ENCODE measurements at places on chromosomes 16 and 17.

DNA sequence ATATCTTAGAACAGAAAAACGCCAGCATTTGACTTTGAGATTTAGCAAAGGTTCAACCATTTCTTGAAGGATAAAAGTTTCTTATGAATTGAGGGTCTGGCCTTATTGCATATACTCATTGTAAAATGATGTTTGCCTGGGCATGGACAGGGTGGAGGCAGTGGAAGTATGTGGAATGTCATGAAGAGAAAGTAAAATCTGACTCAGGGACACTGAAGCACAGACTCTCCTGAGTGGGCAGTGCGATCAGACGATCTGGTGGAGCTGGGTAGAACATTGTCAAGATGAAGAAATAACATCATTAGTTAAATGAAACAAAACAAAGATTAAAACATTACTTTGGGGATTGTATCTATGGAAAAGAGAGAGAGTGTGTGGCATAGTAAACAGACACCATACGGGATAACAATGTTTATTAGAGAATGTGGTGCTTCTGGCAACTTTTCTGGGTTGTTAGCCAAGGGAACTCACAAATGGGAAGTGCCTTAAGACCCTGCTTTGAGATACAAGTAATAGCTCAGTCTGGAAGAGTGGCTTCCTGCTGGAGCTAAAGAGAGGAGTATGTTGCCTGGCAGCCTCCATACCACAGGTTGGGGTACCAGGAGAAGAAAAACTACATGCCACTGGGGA, 4.4 kb downstream of the MAP3K3 start:
- DNase-seq, result no peak

GRCh38 chr17:19618015-19618414, 30.5 kb upstream of the ALDH3A2 start:
- DNase-seq, result no peak

- DNase-seq, result peak; percentile 34
Measured at GRCh38 chr16:67979955-67980678, at the start of gene DPEP3. Gene DPEP3, minus strand, starts transcription at chr16:67980499. Its CDS starts 119 bp downstream, at chr16:67980380.

GRCh38 chr17:29880031-29880430, 50.0 kb downstream of the SSH2 start:
- DNase-seq, result no peak

- no peak for DNase-seq
Measured at GRCh38 chr17:69254187-69254586, 25.6 kb upstream of the ABCA10 start.

DNA sequence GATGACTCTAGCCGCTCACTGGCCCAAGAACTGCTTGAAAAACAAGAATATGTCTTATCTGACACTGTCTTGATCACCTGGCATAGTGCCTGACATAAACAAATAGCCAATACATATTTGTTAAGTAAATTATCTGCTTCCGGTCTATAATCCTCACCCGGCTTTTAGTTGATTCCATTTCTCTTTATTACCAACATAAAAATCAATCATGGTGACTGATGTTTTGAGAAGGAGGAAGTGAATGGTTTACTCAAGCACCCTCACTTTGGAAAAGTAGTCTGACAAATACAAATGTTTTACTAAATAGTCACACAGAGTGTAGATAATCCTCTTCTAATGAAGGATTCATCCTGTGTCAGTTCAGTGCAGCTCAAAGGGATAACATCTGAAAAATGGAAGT, 47.0 kb downstream of the SKAP1 start:
- no peak for DNase-seq

GRCh38 chr17:12909046-12909445, 108.8 kb downstream of the ELAC2 start:
- no peak for DNase-seq

GRCh38 chr16:27967169-27967568, 96.3 kb downstream of the GSG1L start:
- no peak for DNase-seq

- DNase-seq, result no peak
Measured at GRCh38 chr17:27496437-27496943, 40.2 kb downstream of the KSR1 start.

GRCh38 chr16:85961988-85962915, 63.3 kb downstream of the IRF8 start:
- DNase-seq, result no peak

DNA sequence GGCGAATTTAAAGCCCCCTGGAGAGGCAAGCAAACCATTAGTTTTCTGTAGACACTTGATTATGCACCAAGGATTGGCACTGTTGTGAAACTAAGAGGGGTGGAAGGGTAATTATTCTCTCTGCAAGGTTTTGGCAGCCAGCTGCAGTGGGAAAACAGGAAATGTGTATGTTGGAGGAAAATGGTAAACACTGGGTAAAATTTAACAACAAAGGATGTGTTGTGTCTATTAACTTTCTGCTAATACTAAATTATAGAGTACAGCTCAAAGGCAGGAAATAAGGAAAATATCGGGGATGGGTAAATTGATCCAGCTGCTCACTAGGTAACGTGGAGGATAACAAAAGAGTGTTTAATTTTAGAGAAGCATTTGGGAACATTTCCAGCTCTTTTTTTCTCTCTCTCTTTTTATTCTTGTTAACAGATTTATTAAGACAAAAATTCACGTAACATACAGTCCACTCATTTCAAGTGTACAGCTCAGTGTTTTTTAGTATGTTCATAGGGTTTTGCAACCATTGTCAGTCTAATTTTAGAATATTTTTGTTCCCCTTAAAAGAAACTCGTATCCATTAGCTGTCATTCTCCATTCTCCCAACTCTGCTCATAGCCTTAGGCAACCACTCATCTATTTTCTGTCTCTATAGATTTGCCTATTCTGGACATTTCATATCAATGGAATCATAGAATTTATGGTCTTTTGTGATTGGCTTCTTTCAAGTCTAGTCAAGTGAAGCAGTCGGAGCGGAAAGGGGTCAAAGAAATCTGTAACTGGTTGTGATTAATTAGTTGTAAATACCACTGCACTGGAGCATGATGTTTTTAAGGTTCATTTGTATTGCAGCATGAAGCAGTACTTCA, 41.8 kb downstream of the TANGO6 start:
- no peak for DNase-seq

- no peak for DNase-seq
Measured at GRCh38 chr17:5893741-5894140, 176.4 kb upstream of the WSCD1 start.

DNA sequence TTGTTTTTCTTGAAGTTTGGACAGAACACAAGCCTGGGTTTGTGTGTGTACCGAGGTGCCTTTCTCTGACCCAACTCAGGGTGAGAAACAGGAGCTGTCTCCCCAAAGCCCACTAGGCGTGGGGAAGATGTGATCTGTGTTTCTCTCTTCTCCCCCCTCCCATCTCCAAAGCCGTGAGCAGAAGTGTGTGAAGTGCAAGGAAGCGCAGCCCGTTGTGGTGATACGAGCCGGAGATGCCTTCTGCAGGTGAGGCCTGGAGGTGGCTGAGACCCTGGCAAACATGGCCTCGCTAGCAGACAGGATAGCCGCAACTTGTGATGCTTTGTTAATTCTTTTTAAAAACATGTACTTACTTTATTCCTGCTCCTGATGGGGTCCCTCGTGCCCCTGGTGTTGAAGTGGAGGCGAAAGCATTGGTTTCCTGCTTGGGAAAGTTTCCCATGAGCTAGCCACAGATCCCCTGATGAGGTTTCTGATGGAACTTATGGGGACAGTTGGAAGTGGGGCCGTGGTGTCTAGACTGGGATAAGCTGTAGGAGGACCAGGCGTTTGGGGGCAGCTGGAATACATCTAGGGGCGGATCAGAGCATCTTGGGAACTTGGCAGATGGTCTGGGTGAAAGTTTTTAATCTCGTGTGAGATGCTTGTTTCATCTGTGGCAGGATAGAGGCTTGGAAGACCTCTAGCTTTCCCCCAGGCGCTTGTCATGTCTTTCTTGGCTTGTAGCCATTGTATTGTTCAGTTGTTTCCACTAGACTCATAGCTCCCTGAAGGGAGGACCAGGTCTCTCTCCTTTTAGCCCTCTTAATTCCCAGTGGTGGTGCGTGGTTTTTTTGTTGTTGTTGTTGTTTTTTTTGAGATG, 893 bp downstream of the CTU2 start:
- no peak for DNase-seq

- no peak for DNase-seq
Measured at GRCh38 chr17:38628441-38628840, 22.7 kb upstream of the SRCIN1 start.

DNA sequence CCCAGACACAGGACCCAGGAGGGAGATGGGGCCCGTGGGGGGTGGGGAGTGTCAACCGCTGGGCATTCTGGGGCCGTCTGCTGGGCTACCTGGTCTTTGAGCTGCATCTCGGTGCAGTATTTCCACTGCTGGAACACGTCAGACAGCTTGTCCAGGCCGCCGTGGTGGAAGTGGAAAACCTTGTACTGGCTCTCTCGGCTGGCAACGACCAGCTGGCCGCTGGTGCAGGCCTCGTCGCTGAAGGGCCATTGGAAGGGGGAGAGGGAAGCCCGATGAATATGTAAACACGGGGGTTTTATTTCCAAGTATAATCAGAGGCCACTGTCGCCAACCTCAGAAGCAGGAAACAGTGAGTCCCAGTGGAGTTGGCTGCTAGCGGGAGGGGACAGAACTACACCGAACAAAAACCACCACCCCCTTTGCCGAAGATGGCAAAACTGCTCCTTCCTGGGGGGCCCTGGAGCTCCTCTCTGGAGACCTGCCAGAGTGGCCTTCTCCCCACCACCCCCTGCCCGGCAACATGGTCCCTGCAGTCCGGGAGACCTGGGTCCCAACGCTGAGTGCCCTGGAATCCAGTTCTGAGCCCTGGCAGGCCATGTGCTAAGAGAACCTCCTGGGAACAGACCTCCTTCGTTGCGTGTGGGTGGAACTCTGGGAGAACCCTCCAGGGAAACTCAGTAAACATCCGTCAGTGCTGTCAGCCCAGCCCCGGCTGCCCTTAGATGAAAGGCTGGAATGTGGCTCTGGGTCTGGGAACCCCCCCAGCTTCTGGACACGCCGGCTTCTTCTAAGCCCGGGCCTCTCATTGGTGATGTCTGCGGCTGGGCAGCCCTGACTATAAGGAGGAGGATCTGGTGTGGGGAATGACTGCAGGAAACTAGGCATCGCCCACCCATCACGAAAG, 84.1 kb downstream of the TBC1D16 start:
- peak; percentile 58 for DNase-seq

DNA sequence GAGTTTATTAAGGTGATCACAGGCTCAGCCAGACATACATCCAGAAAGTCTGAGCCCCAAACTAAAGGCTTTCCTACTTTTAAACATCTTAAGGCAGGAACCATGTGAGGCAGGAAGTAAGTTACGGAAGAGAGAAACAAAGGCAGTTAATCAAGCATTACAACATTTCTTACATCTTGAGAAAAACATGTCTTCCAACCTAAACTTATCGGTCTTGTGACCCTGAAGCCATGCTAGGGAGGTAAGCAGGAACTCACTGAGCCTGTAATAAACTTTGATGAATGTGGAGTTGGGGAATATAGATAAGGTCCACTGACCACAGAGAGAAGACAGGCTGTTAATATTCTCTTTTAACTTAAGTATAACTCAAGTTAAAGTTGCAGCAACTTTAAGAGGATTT, 3.5 kb upstream of the ACSM3 start:
- DNase-seq, result no peak

GRCh38 chr17:34653511-34653910, 74.1 kb downstream of the TMEM132E start:
- DNase-seq, result no peak

- no peak for DNase-seq
Measured at GRCh38 chr17:68719431-68719830, 118.3 kb upstream of the FAM20A start.

DNA sequence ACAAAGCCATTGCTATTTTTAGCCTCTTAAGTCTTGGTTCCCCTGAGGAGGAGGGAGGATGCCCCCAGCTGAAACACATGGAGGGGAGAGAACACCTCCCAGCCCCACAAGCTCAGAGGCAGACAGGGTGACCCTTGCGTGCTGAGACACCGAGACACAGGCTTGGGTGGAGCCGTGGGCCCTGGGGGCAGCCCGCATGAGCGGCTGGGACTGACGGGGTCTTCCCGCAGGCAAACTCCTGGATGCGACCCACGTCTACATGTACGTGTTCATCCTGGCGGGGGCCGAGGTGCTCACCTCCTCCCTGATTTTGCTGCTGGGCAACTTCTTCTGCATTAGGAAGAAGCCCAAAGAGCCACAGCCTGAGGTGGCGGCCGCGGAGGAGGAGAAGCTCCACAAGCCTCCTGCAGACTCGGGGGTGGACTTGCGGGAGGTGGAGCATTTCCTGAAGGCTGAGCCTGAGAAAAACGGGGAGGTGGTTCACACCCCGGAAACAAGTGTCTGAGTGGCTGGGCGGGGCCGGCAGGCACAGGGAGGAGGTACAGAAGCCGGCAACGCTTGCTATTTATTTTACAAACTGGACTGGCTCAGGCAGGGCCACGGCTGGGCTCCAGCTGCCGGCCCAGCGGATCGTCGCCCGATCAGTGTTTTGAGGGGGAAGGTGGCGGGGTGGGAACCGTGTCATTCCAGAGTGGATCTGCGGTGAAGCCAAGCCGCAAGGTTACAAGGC, 9.8 kb downstream of the SLC16A3 start:
- no peak for DNase-seq

- DNase-seq, result no peak
Measured at GRCh38 chr17:67629971-67630320, 87.8 kb upstream of the NOL11 start.

DNA sequence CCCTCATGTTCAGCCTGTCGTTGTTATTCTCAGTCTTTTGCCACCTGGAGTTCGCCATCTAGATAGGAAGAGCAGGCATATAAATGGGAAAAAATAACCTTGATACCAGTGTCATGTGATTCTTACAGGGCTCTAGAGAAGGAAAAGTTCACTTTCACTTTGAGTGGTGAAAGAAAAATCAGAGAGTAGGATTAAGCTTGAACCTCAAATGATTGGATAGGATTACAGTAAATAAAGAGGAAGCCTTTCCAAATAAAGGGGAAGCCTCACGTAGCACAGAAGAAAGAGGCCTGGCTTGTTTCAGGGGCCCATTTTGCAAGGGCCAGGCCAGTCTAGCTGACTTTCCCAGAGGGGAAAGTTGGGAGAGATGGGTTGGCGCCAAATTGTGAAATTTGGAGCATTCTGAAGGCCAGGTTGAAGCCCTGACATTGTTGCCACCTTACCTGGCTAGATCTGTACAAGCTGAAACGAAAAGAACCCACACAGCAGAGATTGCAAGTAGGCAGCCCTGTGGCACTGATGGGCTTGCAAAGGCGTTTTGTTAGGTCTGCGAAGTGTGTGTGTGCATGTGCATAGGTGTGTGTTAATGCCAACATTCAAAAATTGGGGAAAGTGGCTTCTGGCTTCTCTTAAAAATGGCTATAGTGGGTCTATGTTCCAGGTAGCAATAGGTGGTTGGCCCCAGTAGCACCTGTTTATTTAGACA, 38.8 kb downstream of the TMC6 start:
- DNase-seq, result no peak

- DNase-seq, result no peak
Measured at GRCh38 chr16:58318391-58318790, 23.6 kb upstream of the PRSS54 start.

DNA sequence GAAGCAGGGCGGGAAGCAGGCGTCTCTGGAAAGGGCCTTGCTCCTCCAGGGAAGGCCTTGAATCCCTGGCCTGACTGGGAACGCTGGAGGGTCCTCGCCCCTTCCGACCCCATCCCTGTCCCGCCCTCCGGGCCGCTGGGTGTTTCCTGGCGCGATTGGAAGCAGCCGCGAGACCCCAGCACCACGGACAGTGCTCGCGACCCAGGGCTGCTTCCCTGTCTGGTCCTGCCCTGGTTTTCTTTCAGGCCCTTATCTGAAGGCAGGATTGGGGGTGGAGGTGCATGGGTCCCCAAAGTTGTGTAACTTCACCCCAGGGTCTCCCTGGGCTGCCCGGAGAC, 2.1 kb downstream of the MGAT5B start:
- DNase-seq, result no peak

GRCh38 chr16:83666449-83666848, 141.3 kb upstream of the HSBP1 start:
- DNase-seq, result no peak
